LNCaP clone FGC (cell line): ENCODE measurements at places on chromosomes 16 and 17.
A peak's percentile ranks its signal among the peaks of the same experiment; 100 is the strongest.

GRCh38 chr16:85634747-85635544, 21.8 kb downstream of the GSE1 start:
- DNase-seq: no peak

GRCh38 chr16:84179612-84180320, 7.1 kb downstream of the TAF1C start:
- no peak for DNase-seq

- DNase-seq: no peak
Measured at GRCh38 chr16:57255686-57256415, 10.8 kb downstream of the ARL2BP start.

- no peak for DNase-seq
Measured at GRCh38 chr16:29984137-29984763, 10.6 kb downstream of the TAOK2 start.

- no peak for DNase-seq
Measured at GRCh38 chr17:33732116-33732515, 439.0 kb upstream of the ASIC2 start.

DNA sequence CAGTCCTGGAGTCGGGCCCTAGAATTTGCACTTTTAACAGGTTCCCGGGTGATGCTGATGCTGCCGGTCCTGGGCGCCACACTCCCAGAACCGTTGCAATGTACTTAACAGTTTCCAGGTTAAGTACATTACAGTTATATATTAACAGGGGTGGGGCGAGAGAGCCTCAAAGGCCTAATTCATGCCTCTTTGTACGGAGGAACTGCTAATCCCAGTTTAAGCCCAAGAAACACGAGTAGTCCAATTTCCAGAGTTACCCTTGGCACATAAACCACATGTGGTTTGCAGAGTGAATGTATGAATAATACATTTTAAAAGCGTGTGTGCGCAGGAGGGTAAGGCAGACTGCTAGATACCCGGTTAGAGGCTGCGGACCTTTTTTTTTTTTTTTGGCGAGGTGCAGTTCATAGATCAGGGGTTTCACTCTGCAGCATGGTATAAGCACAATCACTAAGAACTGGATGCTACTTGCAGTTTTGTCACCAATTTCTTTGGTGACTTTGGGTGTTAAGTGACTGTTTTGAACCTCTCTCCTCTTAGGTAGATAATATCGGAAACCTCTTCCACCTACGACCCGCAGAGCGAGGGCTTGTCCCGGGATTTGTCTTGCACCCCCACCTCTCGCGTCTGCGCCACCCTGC, 713 bp downstream of the COX11 start:
- no peak for DNase-seq

DNA sequence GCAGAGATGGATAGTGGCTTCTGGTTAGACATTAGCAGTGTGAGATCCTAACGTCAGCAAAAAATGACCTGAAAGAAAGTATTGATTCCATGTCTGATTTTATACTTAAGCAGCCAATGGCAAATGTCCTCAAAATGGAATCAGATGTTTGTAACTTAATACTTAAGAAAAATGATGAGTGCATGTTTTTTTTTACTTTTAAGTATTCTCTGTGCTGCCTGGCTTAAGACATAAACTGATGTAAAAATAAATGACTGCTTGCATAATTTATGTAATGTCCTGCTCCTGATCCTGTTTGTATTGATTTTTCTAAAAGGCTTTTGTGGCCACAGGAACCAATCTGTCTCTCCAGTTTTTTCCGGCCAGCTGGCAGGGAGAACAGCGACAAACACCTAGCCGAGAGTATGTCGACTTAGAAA, 7.4 kb downstream of the CBFB start:
- no peak for DNase-seq

DNA sequence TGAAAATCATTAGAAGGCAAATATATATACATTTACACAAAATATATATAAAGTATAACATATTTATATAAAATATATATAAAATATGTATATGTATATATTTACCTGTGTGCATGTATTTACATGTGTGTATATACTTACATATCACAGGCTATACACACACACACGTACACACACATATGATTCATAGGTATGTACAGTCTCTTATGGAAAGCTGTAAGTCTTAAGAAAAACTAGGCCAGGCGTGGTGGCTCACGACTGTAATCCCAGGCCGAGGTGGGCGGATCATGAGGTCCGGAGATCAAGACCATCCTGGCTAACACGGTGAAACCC, 14.7 kb downstream of the TOM1L2 start:
- DNase-seq: no peak

DNA sequence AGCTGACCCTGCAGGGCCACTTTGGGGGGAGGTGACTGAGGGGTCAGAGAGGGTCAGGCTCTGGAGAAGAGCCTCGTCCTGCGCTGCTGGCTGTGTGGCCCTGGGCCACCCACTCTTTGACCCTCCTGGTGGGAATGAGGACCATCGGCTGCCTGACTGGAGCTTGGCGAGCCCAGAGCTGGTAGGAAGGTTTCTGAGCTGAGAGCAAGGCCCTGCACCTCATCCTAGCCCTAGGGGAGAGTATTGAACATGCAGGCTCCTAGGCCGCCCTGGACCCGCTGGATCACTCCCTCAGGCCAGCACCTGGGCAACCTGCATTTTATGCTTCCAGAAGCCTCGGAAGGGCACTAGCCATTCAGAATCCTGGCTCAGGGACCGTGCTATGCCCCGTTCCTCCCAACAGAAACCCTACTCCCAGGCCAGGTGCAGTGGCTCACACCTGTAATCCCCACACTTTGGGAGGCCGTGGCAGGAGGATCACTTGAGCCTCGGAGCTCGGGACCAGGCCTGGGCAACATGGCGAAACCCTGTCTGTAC, 14.5 kb downstream of the MAP2K3 start:
- DNase-seq: no peak

DNA sequence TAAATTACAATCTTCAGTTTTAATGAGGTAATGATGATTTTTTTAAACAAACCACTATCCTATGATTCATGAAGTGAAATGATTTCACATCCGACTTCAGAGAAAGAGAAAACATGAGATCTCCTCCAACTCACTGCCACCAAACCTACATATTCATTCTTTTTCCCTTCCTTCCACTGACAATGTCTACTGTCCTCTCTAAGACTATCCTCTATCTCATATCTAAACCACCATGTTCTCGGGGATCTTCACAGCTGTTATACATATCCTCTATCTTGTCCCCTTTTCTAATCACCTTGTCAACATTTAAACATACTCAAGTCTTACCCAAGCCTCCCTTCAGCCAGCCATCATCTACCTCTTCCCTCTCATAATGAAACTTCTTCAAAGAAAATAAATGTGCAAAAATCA, 53.5 kb downstream of the SMURF2 start:
- DNase-seq: no peak

DNA sequence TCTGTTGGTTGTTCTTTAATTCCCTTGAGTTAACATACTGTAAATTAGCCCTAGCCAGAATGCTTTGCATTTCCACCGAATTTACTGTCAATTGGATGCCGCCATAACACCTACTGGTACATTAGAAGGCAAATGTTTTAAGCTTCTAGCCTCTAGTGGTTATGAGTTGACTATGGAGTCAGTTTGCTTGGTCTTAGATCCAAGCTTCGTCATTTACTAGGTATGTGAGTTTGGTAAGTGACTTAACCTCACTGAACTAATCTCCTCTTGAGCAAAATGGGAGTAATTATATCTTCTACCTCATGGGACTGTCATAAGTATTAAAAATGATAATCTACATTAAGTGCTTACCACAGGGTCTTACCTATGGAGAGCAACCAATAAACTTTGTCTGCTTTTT, 20.4 kb upstream of the CDH11 start:
- DNase-seq: no peak

GRCh38 chr17:54177606-54178308, 355.0 kb downstream of the KIF2B start:
- no peak for DNase-seq

DNA sequence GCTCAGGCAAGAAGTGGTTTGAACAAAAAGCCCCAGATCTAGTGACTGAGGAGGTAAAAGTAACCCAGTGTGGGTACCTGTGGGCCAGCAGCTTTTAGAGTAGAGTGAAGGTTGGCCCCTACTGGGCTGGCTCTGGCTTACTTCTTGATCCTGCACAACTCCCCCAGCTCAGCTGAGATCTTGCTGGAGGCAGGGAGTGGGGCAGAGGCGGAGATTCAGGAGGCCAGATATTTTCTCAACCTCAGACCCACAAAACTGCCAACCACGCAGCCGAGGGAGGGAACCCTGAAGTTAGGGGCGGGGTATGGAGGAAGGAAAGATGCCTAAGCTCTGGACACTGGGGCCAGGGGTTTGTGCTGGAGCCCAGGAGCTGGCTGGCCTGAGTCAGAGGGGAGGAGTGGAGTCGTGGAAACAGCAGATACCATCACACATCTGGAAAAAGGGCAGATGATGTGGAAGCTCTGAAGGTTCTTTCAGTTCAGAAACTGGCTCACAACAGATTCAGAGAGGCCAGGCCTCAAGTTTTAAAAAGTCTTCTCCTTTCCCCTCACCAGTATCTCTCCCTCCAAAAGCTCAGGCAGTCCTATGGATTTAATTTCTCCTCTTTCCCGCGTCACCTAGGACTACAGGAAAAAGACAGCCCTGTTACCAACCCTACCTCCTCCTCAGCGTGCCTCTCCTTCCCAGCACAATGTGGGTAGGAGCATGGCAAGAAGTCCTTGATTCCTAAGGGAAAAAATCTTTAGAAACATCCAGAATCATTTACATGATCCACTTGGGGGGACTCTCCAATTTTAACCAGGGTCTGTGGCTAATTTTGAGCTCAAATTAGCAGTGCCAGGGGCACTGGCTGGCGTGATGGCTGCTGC, 48.1 kb downstream of the MYO18A start:
- DNase-seq: no peak

- no peak for DNase-seq
Measured at GRCh38 chr16:61024180-61024900, 1011.9 kb downstream of the CDH8 start.

DNA sequence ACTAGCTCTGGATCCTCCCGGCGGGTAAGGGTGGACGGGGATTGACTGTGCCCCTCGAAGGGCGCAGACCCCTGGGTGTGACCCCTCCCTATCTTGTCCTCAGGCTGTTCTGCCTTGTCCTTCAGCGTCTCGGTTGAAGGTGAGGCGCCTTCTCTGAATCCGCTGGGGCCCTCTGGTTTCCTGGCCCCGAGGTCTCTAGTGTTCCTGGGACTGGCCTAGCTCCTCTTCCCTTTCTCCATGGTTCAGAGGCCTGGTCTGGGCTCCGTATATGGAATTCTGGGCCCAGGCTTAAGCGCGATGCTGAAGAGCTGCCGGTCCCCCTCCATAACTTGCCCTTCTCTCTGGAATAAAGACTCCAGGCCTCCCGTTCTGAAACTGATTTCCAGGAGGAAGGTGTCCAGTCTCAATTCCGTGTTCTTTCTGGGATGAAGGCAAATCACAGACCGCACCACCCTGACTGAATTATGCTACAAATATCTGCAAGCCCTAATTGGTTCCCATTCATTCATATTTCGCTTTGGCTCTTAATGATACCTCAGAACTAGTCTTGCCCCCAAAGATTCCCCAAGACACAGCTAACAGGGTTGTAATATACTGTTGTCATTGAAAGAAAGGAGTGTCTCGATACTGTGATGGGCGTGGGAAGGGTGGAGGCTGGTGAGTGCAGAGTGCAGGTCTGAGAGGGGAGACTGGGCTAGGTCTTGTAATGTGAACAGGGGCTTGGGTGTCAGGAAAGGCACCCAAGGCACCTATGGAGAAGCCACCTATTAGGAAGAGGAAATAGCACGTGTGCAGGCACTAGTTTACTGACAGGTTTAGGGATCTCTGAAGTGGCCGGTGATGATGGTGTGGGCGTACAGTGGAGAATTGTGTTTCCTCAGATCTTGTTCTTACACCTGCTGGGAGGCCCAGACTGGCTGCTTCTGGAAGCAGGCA, 851 bp downstream of the EDC4 start:
- DNase-seq: no peak

DNA sequence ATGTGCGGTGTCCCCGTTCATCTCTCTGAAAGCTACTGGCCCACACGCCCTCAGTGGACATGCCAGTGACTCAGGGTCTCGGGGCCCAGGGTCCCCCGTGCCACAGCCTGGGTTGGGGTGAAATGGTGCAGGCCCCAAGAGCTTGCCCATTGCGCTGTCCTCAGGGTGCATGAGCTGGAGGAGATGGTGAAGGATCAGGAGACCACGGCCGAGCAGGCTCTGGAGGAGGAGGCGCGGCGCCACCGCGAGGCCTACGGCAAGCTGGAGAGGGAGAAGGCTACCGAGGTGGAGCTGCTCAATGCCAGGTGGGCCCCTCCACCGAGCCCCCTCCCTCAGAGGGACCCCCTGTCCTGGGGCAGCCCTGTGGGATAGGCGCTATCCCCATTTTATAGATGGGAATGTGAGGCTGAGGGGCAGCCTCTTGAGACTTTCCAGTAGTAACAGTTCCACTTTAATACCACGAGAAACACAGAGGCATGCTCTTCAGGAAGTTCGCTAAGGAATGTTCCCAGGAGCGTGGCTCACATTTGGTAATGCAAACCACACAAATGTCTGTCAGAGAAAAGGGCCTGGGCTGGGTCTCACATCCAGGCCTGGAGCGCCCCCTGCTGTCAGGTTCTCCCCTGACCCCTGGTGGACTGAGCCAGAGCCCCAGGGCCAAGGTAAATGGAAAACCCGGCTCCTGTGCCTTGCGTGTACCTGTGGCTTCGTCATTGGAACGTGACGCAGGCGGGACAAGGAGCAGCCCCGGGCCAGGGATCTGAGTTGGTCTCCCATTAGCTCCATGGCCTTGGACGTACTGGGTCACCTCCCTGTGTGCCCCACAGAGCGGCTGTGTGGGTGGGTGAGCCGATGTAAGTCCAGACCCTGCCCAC, 133.7 kb downstream of the RAB11FIP4 start:
- peak; percentile 54 for DNase-seq

DNA sequence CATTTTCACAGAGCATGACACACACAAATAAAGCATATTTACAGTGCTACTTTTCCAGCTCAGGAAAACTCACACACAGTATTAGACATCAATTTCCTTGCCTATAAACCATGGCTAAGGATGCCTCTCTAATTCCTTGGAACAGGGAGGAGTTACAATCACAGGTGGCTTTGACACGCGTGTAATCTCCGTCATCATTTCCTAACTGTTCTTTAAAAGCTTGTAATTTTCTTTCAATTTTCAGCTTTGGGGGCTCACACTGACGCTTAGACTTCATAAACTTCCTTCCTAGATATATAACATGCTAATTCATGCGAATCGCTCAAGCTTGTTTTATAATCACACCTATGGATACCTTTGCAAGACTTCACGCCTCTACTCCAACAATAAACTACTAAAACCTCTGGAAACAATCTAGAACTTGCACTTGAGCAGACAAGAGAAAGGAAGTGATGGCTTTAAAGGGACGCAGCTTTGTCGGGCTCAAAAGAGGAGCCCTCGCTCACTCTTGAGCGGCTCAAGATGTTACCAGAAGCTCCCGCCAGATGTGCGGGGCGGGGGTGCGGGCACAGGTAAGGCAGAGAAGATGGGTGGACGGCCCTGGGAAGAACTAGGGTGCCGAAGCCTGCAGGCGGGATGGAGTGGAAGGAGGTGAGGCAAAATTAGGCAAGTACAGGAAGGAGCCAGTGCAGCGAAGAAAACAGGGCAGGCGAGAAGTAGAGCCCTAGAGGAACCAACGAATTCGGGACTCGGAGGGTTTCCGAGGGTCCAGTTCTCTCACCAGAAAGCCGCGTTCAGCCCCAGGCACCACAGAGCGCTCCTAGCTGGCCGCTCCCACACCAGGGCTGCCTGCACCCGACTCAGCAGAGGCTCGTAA, 631 bp downstream of the RETREG3 start:
- DNase-seq: no peak

- no peak for DNase-seq
Measured at GRCh38 chr17:62824290-62825131, 16.4 kb upstream of the MARCHF10 start.

- no peak for DNase-seq
Measured at GRCh38 chr16:82700541-82701235, 73.9 kb downstream of the CDH13 start.

GRCh38 chr17:28255616-28256015, 63.4 kb upstream of the TMEM97 start:
- DNase-seq: no peak
